ELR (cell line): ENCODE measurements at places on chromosomes 1 and 21.

- no peak for DNase-seq
Observed at GRCh38 chr1:81548918-81549587, 251.7 kb upstream of the ADGRL2 start.

- DNase-seq: no peak
Observed at GRCh38 chr21:40832316-40832715, 14.6 kb downstream of the DSCAM start.

- peak; percentile 56 for DNase-seq
Observed at GRCh38 chr1:1020415-1021009, 592 bp downstream of the AGRN start.

- peak; percentile 58 for DNase-seq
Observed at GRCh38 chr1:204448344-204448964, 36.8 kb upstream of the PPP1R15B start.

GRCh38 chr1:9872430-9873165 lies 37.5 kb downstream of the CTNNBIP1 start:
- DNase-seq: peak; percentile 63

DNA sequence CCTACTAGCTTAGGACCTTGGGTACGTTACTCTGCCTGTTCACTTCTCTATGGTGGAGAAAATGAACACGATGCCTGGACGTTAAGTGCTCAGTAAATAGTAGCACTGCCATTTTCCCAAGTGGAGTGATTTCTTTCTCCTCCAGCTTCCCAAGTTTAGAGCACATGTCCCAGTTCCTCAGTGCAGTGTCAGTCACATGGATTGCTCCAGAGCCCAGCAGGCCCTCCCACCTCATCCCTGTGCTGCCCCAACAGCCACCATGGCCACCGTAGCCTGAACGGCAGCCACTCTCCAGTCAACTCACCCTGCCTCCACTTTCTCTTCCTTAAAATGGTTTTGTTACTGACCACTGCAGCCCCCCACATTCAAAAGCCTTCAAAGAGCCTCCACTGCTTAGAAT lies 8.5 kb downstream of the STMN1 start:
- no peak for DNase-seq

- peak; percentile 56 for DNase-seq
Observed at GRCh38 chr1:204418174-204419063, 6.8 kb upstream of the PPP1R15B start.
